ENCODE measurements at places on chromosomes 2 and 18. TPM values are rescaled to one million over a fixed set of nuclear protein-coding genes. Genes with fewer than 3 reads are reported as not detected.

Gene XPO1
- 43.3 TPM for total RNA-seq

Gene DLGAP1
- total RNA-seq = 7.3 TPM

Gene EPB41L3
- 77.2 TPM for total RNA-seq

Gene ASB18
- total RNA-seq = not detected

Gene ANKRD29
- total RNA-seq = 5.6 TPM

Gene PIAS2
- 30.6 TPM for total RNA-seq

Gene VSNL1
- total RNA-seq = not detected

Gene NABP1
- total RNA-seq = 25.2 TPM

Gene C18orf63
- total RNA-seq = not detected

Gene FKBP7
- total RNA-seq = 21.8 TPM

Gene SETBP1
- total RNA-seq = 50.2 TPM

Gene GDF7
- total RNA-seq = 39.7 TPM

Gene GAL3ST2
- total RNA-seq = 2.2 TPM

Gene IL1R1
- total RNA-seq = 65.1 TPM

Gene POMC
- total RNA-seq = 5.7 TPM

Gene POTEC
- not detected for total RNA-seq

DNA sequence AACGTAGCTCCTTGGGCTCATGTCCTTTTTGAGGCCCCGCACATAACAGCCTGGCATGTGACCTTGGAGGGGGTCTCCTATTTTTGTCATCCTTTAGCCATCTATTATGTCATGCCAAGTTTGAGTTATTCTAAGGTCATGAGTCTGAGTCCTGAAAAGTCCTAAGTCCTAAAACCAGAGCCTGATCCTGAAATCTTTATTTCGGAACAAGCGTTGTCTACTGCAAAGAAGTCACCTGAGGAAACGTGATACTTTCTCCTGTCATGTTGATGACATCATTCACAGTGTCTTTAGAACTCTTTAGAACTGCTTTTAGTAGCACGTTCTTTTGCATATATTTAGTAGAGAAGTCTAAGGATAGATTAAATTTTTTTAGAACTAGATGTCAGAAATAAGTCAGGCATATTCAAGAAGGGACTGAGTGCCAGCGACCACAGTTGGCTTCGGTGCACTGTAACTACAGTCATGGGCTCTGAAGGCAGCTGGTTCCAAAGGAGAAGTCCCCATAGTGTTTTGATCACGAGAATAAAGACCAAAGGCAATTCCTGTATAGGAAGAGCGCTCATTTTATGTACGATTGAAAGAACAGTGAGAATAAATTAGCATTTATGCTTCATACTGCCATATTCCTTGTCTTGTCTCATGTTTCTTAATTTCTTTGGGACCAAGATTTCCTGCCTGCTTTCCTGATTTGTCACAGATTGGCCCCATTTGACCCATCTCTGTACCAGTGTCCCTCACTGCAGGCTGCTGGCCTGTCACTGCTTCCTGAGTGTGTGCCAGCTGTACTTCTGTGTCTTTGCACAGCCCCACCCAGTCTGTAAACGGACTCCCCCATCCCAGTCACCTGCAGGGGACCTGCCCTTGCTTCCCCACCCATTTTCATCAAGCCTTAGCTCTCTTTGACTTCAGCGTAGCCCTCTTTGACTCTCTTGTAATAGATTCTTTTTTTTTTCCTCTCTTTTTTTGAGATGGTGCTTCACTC is 75.8 kb downstream of the ASAP2 start:
- DNase-seq = no peak

- DNase-seq = no peak
These were observed 33.9 kb downstream of the COX7A2L start for GRCh38 chr2:42327125-42327524.

DNA sequence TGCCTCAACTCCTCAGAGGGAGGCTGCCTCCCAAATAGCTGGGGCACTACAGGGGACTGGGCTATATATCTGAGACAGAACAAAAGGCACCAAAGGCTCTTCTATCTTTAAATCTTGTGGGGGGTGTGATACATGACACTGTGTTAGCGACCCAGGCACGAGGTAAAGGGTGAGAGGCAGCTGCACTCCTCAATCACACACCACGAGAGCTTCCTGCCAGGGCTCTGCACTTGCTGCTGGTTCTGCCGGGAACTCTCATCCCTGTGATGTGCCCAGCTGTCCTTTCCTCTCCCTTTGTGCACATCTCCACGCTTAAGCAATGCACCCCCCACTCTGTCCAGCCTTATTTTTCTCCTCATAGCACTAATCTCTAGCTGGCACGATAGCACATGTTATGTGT is 32.4 kb downstream of the NPC1 start:
- no peak for DNase-seq

- DNase-seq = no peak
These were observed 97.9 kb upstream of the DLX2 start for GRCh38 chr2:172200495-172201085.

DNA sequence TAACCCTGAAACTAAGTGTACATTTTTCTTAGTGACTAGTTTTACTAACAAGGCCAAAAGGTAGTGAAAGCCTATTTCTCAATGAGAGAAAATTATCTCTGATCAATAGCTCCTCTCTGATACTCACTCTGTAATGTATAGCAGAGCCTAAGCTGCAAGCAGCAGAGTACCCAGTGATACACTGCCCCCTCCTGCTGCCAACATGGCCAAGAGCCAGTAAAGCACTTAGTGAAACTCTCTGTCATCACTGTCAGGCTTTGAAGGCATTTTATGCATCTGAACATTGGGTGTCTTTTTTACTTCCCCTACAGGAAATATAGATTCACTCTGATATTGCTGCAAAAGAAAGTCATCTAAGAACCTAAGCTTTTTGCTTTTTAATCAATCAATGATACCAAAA is 784.1 kb upstream of the CDH7 start:
- no peak for DNase-seq

DNA sequence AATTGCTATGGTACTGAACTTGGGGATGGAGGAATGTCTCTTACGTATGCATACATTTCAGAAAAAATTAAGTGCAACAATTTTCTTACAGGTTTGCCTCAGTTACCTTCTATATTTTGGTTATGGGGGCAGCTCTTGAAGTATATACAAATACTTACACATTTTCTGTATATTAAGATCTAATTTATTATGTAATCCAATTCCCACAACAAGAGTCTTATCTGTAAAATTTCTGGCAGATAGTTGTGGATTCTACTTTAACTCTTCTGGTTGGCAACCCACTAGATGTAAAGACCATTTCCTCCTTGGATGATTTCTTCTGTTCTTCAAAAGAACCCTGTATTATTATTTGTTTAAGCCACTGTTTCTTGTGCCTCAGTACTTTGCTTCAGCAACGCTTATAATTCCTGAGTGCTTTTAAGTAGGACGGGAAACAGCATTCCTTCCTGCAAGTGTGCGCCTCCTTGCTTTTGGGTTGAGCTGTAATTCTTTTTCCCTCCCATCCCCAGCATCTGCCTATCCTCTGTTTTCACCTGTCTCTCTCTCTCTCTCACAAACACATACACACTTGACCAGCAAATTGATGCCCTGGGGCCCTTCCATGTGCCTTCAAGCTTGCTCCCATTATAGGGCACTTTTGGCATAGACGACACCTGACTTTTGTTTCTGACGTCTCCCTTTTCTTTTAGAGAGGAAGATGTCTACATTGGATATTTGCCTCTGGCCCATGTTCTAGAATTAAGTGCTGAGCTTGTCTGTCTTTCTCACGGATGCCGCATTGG is 61.4 kb downstream of the ACSL3 start:
- no peak for DNase-seq

GRCh38 chr2:134269972-134270735 is 16.3 kb downstream of the MGAT5 start:
- no peak for DNase-seq

GRCh38 chr2:69046221-69046662 is 33.3 kb downstream of the ANTXR1 start:
- no peak for DNase-seq

- no peak for DNase-seq
These were observed 85.7 kb downstream of the SMC6 start for GRCh38 chr2:17667898-17668297.

DNA sequence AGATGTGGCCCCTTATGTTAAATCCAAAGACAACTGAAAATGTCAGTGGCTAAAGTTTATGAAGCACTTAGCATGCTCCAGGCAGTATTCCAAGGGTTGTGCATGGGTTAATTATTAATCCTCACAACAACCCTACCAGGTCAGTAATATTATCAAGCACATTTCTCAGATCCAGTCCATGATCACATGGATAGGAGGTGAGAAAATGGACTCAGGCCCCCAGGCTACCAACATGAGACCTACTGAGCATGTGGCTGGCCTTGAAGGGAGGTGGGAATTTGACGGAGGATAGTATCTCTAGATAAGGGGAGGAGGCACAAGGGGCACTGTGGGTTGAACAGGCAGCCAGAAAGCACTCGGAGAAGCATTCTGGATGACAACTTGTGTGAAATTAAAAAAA is 412.0 kb downstream of the MEIS1 start:
- no peak for DNase-seq

DNA sequence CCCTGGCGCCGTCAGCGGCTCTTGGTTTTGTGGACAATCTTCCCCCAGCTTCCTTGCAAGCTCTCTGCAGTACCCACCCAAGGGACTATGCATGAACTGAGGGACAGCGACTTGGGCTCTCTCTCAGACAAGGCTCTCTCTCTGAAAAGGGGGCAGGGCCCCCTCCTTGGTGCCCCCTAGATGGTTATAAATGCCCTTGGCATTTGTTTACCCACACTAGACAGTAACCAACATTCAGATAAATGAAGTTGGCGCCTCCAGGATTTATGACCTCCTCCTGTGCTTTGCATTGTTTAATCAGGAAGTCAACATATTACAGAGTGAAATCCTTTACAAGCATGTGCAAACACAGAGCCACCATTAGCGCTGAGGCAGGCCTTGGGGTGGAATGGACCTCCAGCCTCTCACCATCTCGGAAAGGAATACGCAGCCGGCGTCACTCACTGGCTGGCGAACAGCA is 547.4 kb upstream of the ID2 start:
- no peak for DNase-seq

DNA sequence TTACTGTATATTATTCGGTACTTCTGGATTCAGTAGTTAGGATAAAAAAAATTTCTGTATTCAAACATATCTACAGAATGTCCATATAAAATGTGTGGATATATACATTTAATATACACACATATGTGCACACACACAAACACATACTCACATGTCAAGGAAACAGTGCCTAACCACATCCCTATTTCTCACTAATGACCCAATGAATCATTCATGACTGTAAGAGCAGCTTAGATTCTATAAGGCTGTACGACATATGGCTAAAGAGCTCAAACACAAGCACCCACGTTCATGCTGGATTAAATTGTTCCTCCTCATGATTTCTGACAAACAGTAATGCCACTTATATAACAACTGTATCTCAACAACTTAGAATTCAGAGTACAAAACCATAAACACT is 457.3 kb downstream of the ADCYAP1 start:
- no peak for DNase-seq

DNA sequence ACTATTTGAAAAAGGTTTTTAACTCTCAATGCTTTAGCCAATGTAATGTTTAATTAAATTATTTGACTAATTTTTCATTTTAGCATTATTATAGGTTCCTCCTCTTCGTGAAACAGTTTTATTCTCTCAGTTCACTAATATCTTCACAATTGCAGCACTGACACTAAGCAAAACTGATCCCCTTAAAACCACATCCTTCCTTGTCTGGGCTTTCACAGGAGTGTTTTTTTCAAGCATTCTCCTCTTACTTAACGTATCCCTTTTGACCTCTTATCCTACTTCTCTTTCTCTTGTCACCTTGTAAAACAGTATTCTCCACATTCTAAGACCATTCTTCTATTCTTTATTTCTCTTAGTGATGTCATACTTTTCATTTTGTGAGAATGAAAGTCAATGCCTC is 112.8 kb downstream of the DSC3 start:
- DNase-seq = no peak

DNA sequence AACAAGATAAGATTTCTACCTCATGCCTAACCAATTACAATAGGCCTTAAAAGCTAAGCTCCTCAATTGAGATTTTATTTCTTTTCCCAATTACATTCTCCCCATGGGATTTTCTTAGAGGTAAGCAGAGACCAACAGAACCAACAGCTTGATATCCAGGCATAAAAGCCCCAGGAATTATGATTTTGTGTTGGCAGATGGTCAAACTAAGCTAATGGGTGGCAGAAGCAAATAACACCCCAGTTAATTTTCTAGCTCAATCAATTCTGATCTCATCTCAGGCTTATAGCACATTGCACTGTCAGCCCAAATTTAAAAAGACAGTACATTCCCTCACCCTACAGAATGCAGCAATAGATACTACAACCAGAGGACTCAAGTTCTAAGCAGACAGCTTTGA is 156.4 kb downstream of the NRXN1 start:
- no peak for DNase-seq

- no peak for DNase-seq
These were observed 253.3 kb upstream of the OSR1 start for GRCh38 chr2:19611491-19612332.

DNA sequence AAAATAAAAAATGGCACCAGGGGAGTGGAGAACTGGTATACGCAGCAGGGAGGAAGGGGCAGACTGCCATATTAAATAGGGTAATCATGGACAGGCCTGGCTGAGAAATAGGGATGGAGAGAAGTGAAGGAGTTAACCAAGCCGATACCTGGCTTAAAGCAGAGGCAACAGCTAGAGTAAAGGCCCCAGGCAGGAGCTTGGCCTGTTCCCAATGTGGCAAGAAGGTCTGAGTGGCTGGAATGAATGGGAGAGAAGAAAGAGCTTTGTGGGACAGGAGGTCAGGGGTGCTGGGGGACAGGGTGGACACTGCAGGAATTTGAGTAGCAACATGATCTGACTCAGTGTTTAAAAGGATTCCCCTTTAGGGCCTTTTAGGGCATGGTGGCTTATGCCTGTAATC is 15.9 kb upstream of the AGFG1 start:
- no peak for DNase-seq

- DNase-seq = no peak
These were observed 30.0 kb downstream of the TBC1D8 start for GRCh38 chr2:101121174-101121573.

- no peak for DNase-seq
These were observed 64.8 kb downstream of the CDCA7 start for GRCh38 chr2:173419506-173419905.

- DNase-seq = no peak
These were observed 656.9 kb downstream of the EPHA4 start for GRCh38 chr2:220915092-220915623.

GRCh38 chr18:67742954-67743353 is 226.4 kb upstream of the DSEL start:
- no peak for DNase-seq

DNA sequence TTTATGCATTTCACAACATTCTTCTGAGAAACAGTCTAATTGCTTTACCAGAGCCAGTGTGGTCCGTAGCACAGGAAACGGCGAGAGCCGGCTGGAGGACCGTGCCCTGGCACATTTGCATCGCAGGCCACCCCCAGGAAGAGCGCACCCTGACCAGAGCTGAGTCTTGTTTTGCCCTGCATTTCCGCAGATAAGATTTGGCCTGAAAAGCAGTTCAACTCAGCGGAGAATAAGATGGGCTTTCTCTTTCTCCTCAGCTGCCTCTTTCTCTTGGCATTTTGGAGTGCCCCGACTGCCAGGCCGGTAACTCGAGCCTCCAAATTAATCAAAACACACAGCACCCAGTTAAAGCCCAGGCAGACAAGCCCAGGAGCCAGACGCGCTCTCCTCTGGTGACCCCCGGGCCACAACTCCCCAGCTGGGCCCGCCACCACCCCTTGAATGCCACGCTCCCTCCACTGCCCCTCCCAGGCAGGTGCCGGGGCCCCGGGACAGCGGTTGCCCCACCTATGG is 464 bp downstream of the COL4A4 start:
- DNase-seq = no peak

All from thoracic aorta (tissue), 2 donors.